ENCODE measurements at places on chromosomes 2 and 18. TPM values are rescaled to one million over a fixed set of nuclear protein-coding genes. Genes with fewer than 3 reads are reported as not detected.

DNA sequence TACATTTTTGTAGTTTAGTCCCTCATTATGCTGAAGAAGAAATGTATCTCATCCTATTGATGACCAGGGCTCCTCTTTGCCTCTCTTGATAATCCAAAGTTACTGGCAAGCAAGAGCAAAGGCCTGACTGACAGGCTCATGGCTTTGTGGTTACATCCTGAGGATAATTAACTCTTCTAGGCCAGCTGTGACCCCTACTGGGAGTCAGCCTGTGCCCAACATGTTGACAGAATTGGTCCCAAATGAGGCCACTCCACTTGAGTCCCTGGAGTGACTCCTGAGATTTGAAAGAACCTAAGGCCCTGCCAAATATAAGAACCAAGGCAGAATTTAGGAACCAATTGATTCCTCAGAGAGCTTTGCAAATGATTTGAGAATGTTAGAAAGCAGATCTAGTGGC is 973.8 kb upstream of the CELF4 start:
- DNase-seq, result no peak

DNA sequence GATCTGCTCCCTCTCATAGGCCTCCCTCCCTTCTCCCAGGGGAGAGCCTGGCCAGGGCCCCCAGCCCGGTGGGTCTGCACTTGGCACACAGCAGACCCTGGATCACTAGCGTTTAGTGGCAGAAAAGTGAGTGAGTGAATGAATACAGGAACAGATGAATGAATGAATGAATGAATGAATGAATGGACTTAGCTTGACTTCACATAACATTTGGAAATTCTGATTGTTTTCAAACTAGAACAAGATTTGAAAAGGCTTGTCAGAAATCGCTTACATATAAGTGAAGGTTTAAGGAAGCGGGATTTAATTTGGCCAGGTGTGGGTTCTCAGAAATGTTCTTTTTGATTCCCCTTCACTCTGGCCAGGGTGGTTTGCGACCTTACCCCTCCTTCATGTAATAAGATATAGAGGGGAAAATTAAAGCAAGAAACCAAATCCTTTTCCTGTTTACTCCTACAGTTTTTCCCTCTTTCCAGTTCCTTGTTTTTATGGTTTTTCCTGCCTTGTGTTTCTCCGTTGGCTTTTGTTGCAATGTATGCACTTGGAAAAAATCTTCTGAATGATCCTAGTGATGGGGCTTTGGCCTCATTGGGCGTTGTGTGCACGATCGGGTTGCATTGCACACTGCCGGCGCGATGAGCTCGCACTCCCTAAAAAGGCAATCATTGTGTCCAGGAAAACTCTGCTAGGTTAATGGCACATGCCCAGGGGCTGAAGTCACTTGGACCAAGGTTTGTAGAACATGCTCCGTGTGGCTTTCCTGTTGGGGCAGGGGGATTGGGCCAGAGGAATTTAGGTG is 16.4 kb downstream of the LRRFIP1 start:
- no peak for DNase-seq

DNA sequence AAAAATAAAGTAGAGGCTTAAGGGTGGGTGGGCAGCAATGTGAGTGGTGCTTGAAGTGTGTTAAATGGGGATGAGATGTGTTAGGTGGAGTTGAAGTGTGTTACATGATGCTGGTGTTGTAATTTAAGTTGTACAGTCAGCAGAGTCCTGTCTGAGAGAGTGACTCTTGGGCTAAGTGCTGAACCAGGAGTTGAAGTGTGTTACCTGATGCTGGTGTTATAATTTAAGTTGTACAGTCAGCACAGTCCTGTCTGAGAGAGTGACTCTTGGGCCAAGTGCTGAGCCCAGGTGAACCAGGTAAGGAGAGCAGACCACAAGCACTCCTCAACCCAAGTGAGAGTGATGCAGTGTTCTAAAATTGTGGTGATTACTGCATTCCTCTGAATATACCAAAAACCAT is 40.6 kb downstream of the LCLAT1 start:
- DNase-seq, result no peak

DNA sequence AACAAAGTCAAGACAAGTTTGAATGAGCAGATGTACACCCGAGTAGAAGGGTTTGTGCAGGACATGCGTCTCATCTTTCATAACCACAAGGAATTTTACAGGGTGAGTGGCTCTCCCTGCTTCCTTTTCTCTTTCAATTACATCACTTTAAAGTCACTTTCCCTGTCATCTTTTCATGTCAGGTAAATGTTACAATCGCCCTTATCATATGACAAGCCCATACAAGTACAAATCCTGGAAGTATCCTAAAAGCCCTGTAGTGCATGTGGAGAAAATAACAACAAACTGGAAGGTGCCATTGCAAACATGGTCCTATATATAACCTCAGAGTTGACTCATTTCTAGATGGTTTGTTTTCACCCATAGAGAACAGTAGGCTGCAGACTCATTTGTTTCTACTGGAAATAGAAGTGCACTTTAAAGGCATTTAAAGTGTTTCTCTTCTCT is 126.0 kb downstream of the SP100 start:
- DNase-seq, result no peak

GRCh38 chr2:31980674-31981356 is 30.0 kb downstream of the MEMO1 start:
- DNase-seq, result no peak

GRCh38 chr18:32542221-32542798 is 71.6 kb upstream of the GAREM1 start:
- DNase-seq, result peak; percentile 41

- DNase-seq, result no peak
These were observed 170.2 kb upstream of the SMAD2 start for GRCh38 chr18:48100651-48101165.

- DNase-seq, result no peak
These were observed 7.1 kb downstream of the ST8SIA3 start for GRCh38 chr18:57359433-57359832.

DNA sequence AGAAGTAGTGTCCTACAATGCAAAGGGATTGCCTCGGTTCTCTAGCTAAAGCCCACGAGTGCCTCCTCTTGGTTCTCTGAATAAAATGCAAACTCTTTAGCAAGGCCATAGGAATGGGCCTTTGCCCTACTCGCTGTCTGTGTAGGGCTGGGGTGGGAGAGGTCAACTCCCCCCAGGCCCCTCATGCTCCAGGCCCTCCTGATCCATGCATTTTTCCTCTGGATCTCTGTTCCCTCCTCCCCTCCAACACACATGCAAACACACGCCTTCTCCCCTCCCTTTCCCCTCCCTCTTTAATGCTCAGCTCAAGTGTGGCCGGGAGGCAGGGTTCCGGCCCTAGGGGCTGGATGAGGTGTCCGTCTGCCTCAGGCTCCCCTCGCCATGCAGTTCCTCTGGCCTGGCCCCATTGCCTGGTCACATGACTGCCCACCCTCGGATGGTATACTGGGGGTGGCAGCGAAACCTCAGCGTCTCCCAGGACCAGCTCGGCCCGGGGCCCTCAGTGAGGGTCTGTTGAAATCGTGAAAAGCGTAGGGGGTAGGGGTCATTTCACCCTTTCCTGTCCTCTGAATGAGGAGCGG is 14.9 kb upstream of the KLF11 start:
- no peak for DNase-seq

DNA sequence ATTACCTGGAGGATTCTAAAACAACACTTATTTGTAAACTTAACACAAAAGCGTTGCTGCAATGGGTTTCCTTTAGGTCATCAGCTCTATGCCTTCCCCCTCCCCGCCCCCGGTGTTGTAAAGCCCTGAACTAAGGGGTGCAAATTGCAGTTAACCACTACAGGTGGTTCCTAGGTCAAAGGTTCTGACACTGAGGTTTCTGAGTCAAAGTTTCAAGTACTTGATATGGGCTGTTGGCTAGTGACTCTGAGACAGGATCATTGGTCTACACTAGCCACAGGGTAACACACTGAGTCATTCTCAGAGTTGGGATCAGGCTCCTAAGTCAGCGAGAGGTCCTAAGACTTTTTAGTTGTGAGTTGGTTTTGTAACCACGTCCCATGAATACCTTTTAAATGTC is 15.4 kb downstream of the IL1B start:
- DNase-seq, result peak; percentile 80

DNA sequence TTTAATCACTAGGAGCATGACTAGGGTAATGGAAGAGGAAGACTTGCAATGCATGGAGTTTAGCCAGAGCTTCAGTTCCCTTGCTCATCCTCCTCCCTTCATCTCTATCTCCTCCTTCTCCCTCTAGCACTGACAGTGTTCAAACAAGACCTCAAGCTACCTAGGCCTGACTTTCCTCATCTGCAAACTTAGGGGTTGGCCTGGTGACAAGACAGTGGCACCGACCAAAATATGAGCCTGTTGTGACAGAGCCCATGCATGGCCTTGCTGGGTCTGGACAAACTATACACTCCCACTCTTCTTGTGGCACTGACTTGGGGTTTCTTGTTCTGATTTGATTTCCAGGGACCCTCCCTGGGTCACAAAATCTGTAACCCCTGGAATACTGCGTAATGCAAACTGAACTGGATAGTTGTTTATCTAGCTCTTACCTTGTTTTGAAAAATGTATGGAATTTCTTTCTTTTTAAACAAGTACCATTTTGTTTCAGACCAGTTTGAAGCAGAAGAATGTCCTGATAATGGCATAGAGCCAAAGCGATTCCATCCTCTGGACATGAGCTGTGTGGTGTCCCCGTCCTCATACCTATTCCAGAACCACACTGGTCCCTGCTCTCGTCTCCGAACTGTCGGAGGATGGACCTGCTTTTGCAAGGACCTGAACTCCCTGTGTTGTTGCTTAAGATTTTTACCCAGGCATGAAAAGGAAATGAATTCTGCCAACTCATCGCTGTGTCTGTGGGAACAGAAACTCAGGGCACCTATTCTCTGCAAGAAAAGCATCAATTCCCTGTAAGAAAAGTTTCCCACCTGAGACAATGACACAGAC is 33.4 kb upstream of the PPP4R1 start:
- no peak for DNase-seq

DNA sequence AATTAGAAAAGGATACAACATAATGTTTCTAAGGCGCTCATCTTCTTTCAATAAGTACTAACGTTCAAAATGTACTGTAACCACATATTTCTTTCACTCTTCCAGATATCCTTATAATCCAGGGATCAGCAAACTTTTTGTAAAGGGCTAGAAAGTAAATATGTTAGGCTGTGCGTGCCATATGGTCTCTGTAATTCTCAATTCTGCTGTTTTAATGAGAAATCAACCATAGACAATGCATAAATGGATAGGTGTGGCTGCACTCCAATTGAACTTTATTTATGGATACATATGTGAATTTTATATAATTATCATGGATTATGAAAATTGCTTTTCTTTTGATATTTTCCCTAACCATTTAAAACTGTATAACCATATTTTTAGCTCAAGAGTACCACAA is 459.4 kb downstream of the EPHA4 start:
- no peak for DNase-seq

- DNase-seq, result peak; percentile 74
These were observed 74.7 kb downstream of the HNRNPLL start for GRCh38 chr2:38528008-38528442.

Gene PIGN
- 32.0 TPM for total RNA-seq

Gene CENPA
- total RNA-seq, result 23.6 TPM

Gene IL1F10
- total RNA-seq, result not detected

Gene SPATA3
- total RNA-seq, result not detected

Gene SERPINB4
- total RNA-seq, result not detected

Gene RAD51AP2
- total RNA-seq, result not detected

Gene DUSP11
- 39.5 TPM for total RNA-seq

Gene GCG
- total RNA-seq, result not detected

Gene CCDC141
- total RNA-seq, result 2.1 TPM

All from activated CD4-positive, alpha-beta T cell treated with anti-CD3 and anti-CD28 coated beads, Interleukin-2, amount 10 ng/mL, durations not matched to agents 24 days and 14 days (primary cell).